ENCODE measurements at places on chromosomes 2 and 18.
A peak's percentile ranks its signal among the peaks of the same experiment; 100 is the strongest.

- no peak for DNase-seq
These were observed 464 bp downstream of the CYBRD1 start for GRCh38 chr2:171522788-171523087.

DNA sequence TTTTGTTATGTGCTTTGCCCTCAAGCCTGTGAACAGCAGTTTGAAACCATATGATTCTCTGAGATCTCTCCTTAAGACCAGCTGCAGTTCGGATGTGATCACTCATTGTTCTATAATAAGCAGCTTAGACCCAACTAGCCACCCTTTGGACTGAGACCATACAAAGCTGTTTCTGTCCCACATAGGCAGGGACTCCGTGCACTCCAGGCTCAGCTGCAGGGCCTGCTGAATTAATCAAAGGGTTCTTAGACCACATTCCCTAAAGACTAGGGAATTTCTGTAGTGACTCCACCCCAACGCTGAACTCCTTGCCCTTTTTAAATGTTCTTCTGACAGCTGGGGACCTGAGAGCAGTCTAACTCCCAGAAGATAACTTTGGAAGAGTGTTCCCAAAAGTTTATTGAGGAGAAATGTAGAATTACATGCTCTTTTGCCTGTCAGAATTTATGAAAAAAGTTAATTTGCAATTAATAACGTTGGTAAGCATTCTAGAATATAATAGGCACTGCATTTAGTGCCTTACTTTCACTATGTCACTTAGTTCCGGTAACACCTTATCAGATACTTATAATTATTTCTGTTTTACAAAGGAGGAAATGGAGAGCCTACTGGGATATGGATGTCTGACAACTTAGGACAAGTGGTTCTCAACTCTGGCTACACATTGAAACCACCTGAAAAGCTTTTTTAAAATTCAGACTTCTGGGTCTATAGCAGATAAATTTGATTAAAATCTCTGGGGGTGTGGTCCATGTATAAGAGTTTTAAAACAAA is 42.3 kb downstream of the GULP1 start:
- no peak for DNase-seq

- DNase-seq: no peak
These were observed 118.8 kb downstream of the CTIF start for GRCh38 chr18:48657447-48658120.

DNA sequence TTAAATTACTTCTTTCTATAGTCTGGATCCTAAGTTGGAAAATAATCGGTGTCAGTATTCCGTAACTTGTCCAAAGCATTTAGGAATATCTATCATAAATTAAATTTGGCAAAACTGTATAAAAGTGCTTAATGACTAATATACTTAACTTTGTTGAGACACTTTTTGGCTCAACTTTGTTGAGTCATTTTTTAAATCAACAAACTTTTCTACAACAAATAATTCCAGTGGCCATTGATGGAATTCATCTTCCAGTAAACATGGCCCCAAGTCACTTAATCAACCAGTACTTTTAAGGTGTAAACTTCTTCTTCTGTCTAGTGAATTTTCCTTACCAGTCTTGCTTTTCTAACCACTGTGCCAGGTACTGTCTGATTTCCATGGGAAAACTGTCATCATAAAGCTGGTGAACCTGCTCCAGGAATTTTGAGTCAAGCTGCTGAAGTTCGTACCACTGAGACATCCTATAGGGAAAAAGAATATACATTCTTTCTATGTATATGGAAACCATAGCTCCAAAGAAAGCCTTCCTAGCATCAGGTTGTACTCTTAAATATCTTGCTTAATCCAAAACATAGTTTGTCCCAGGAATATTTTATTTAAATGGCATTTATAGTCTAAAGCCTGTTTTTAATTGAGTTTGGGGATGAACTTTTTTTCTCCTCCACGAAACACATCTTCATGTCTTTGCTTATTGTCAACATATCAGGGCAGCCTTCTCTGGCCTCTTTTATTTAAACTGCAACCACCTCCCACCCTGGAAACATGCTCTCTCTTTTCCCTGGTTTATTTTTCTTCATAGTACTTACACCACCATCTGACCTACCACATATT is 4.2 kb downstream of the STAT1 start:
- DNase-seq: no peak

DNA sequence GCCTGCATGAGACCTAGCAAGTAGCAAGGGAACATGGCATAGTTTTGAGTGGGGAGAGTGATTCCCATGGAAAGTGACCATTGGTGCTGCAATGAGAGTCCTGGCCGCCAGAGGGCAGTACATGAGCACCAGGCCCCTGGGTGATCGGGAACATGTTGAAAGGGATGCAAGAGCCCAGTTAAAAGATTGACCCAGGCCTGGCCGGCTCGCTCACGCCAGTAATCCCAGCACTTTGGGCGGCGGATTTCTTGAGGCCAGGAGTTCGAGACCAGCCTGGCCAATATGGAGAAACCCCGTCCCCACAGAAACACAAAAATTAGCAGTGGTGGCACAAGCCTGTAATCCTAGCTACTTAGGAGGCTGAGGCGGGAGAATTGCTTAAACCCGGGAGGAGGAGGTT is 22.2 kb downstream of the FAP start:
- DNase-seq: peak; percentile 64

- DNase-seq: no peak
These were observed 108.7 kb upstream of the ALPP start for GRCh38 chr2:232269867-232270266.

- DNase-seq: no peak
These were observed 6.2 kb downstream of the PRKD3 start for GRCh38 chr2:37318401-37318800.

GRCh38 chr2:23838581-23838980 is 88.3 kb downstream of the ATAD2B start:
- DNase-seq: no peak

- no peak for DNase-seq
These were observed 286.5 kb upstream of the REV1 start for GRCh38 chr2:99776206-99776905.

GRCh38 chr2:181140928-181141327 is 160.5 kb downstream of the UBE2E3 start:
- DNase-seq: no peak

DNA sequence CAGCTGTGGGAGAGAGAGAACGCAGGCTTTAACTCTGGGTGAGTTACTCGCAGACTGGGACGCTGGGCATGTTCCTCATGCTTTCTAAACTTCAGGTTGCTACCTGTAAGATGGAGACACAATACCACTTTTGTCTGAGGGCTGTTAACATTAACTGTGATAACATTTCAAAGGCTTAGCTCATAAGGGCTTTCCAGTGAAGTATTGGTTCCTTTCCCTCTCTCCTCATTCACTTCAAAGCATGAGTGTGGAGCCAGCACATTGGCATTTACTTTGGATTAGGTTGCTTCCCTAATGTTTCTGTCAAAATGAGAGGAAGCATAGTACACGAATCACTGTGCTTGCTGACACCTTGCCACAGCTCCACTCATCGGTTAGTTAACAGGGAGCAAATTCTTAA is 30.2 kb downstream of the INSIG2 start:
- DNase-seq: no peak

DNA sequence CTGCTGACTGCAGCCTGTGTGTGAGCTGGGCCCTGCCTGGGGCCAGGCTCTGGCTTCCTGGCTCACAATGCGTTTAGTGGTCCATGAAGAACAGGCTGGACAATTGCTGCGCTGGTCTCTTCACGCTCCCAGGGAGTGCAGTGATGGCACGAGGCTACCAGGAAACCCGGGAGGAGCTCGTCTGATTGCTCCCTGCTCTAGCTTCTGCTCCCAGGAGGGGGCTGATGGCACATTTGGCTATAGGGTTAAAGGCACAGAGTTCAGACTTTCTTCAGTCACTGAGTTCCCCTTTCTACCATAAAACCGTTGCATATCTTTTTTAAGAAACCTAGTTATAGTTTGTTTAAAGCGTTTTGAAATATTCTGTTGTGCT is 60.1 kb downstream of the KCNF1 start:
- DNase-seq: no peak

DNA sequence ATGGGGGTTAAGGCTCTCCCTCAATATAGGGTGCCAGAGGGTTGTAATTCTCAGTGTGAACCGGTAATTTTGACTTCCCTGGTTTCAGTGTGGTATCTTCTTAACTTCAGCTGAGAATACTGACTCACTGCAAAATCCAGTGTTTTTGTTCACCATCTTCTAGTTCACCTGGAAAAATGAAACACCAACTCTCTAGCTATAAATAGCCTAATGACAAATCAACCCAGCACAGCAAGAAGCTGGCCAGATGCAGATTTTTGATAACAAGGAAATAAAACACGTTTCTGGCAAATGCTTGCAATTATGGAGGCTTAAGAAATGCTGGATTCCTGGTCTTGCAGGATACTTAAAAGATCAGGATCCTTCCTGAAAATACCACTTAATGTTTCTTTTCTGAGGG is 192.3 kb downstream of the CLIP4 start:
- no peak for DNase-seq

- no peak for DNase-seq
These were observed 340.3 kb downstream of the CYRIA start for GRCh38 chr2:16325016-16325975.

DNA sequence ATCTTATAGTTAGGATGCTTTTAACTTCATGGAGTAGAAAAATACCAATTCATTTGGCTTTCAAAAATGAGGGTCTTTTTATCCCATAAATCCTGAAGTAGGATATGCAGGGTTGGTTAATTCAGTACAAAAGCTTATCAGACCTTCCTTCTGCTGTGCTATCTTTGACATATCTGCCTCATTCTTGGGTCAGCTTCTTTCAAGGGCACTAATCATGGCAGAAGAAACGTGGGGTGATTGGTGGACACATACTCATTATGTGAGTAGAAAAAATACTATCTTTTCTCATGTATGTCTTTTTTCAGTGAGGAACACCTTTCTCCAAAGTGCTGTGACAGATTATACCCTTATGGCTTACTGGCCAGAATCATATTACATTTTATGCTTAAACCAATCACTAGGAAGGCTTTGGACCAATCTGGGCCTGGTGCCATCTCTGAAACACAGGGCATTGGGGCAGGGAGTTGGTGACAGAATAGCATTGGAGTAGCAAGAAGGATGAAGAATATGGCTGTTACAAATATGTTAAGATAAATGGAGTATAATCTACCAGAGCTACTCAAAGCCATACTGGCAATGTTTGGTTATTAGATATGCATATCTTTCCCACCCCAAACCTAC is 10.1 kb downstream of the UGP2 start:
- no peak for DNase-seq

DNA sequence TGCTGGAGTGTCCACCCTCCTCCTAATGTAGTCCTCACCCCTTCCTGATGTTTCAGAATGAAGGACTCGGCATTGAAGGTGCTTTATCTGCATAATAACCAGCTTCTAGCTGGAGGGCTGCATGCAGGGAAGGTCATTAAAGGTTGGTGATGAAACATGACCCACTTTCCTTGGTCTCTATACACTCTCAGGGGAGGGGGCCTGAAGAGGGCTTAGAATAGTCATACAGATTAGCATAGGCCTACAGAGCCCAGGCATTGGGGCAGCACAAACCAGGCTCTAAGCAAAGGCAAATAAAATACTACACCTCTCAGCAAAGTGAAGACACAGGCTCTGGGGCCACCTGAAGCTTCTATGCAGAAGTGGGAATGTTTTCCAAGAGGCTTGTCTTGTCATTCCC is 1.8 kb downstream of the IL36RN start:
- no peak for DNase-seq

DNA sequence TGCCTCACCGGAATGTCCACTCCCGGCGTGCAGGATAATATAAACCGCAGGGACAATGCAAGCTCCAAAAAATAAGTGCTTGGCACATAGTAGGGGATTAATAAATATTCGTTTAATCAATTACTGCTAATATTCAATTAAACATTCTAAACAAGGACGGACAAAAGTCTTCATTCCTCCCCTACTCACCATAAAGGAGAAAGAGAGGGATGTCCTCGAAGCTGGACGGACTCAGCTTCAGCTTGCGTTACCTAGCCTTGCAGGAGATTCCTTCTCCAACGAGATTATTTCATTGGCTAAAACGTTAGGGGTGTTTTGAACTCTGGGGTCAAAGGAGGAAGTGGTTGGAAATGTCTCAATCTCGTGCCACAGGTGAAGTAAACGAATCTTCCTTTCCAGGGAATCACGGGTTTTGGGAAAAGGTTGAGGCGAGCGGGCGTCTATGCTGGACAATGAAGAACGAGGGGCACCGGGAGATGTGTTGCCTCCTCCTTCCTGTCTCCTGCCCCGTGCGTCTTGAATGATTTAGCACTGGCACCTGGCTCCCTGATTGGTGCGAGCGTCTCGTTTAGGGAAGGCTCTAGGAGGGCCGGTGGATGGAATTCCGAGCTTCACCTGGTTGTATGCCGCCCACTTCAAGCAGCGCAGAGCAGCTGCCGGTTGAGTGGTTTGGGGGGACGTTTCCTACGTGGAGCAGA is 2.0 kb upstream of the GAD1 start:
- no peak for DNase-seq

DNA sequence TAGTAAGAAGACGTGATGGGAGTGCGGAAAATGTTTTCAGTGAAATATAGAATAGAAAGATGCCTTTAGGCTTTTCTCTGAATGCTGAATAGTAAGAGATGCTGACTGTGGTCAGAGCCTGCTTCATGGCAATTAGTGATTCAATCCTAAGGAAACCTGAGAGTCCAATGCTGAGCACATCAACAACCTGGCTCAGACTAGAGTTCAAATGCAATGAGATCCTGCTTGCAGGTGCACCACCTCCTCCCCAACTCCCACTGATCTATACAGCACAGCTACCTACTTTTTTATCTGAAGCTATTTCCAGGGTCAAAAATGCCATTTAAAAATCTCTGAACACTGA is 65.4 kb downstream of the AAK1 start:
- DNase-seq: no peak

DNA sequence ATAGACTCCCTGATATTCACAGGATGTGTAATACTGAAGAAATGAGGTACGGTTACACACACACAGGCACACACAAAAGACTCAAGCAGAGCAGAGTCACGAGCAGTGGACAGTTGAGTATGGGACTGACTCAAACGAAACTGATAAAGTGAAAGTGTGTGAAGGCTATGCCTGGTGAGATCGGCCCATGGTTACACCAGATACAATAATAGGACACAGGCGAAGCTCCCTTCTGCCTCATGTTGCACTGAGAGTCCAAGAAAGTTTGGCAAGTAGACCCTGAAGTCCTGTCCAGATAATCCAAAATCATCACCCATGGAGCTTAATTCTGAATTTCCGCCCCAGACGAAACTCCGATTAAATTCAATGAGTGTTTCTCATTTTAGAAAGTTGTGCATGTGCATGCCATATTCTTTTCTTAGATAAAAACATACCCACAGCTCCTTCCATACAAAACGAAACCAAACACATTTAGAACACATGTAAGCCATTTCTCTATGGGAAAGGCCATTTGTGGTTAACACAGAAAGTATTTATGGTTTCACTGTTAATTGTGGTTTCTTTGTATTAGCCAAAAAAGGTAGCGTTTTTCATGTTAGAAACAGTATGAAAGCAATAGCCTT is 567.6 kb downstream of the PLCL1 start:
- DNase-seq: no peak

DNA sequence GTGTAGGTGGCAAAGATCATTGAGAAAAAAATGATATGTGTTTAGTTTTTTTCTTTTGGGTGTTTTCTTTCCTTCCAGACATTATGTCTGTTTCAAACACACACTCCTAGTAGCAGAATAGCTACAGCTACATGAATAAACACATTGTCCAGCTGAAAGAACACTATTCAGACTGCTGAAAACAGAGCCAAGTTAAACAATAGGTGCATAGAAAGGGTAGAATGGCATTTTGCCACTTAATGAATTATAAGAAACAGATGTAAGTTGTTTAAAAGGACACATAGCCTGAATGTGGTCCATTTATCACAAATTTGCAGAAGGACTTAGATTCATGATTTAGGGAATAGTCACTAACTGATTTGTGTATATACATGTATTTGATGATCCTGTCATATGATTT is 20.1 kb downstream of the CTLA4 start:
- no peak for DNase-seq
